ENCODE measurements at places on chromosomes 12 and 14.

DNA sequence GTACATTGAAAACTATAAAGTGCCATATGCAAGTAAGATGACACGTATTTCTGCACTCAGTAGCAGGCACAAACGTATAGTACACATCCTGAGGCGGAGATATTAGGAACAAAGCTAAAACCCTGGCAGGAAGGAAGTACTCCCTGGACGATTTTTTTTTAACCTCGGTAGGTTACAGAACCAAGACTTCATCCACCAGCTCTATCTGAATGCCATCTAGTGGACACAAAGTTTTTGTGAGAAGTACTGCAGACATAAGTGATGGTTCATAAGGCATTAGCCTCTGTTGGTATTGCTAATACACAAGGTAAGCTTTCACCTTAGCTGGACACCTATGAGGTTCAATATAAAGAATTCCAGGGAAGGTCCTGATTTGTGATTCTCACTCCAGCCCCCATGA is 83.0 kb upstream of the CCDC196 start:
- DNase-seq = peak; percentile 36

DNA sequence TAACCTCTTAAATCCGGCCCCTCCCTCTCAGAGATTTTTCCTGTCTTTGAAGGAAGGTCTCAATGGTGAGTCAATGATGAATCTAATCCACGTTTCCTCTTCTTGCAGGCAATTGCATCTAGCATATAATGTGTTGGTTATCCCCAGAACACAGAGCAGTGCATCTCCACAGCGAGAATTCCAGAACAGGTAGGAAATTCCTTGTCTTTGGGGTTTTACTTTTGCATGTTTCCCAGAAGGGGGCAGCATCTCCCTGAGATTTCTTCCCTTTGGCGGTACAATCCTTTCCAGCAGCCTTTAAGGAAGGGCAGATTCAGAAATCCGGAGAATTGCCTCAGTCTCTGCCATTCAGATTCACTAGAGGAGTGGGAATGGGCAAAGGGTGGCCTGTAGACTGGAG is 128.0 kb downstream of the KCNA5 start:
- DNase-seq = peak; percentile 75

DNA sequence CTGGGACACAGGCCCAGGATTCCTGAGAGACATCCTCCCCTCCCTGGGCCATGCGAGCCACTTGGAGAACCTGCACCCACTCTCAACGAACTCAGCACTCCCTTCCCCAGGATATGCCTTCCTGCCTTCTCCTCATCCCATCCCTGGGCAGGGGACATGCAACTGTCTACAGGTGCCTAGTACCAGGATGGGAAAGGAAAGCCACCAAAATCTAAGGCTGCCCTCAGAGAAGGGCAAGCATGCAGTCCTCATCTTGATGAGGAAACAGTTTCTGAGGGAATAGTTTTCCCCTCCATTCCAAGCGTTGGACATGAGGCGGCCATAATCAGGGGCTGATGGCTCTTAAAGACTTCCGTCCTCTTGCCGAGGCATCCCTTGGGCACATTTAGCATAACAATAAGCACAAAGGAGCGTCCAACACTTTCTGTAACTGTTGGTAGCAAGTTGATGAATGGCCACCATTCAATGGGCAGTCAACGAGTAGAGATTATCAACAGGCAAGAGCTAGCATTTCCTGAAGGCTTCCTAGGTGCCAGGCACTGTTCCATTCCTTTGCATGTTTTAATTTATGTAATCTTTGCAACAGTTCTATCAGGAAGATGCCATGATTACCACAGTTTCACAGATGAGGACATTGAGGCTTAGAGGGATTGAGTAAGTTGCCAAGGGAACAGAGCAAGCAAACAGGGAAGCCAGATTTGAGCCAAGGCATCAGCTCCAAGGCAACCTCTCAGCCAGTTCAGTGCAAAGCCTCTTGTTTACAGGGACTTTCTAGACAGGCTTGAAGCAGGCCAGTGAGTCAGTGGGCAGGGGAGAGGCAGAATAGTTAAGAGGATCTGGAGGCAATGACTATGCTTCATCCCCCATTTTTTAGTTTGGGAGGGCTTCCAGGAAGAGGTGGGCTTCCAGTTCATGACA is 105.1 kb downstream of the SINHCAF start:
- no peak for DNase-seq

DNA sequence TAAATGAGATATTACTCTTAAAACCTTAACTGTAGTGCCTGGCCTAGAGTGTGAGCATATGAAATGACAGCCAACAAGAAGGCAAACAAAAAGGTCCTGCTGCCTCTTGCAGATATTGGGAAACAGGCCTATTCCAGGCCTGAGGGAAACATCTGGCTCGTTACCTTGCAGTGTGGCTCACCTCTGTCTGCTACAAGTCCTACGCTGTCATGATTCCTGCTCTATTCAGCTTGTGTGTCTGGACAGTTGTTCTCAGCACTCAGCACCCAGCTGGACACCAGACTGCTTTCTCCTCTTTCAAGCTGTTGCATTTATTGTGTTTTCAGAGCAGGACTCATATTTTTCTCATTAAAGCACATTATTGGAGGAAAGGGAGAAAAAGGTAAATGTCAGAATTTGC is 113.5 kb downstream of the TMTC2 start:
- DNase-seq = no peak

- no peak for DNase-seq
These were observed 157.8 kb downstream of the RBM19 start for GRCh38 chr12:113808095-113808951.

DNA sequence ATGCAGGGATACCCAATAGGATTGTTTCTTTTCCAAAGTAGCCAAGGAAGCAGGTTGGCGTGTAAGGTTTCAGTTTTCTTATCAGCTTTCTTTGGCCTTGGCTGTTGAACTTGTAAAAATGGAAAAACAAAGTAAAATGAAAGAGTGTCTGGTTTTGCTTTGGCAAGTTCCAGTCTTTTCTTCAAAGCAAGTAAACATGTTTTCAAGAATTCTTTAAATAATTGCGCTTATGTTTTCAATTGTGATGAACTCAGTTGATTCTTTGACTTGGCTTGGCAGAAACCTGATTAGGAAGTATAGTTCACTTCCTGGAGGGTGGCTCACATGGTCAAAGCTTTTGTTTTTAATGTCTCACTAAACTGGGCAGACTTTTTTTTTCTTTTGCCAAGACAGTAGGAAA is 112.2 kb upstream of the USP44 start:
- DNase-seq = no peak

DNA sequence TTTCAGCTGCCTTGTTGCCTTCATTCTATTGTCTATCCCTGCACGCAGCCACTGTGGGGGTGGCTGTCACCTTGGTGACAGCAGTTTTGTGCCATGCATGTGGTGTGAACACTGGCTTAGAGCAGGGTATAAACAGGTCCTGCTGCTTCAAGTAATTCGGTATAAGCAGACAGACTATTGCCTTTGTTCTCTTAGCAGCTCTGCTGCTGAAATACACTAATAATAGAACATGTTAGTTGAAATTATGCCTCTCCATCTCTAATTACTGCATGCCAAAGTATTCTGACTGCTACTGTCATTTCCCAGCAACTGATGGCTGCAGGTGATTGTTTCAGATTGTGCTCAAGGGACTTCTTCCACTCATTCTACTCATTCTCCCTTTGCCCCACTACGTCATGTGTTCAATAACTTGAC is 34.6 kb downstream of the PTPRO start:
- DNase-seq = no peak

DNA sequence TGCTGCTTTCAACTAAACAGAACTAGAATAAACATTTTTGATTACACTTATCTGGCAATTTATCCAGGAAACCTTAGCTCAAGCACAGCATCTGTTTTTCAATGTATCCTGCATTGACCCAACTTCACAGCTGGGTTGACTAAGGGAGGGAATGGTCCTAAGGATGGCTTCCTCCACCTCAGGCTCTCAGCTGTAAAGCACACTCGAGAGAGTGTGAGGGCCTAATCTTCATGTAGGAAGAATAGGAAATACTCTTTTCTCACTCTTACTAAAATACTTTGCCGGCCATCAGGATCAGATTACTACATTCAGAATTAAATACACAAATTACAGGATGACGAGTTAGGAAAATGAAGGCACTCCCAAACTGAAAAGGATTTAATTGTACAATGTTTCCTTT is 7.2 kb downstream of the SETD3 start:
- DNase-seq = no peak

DNA sequence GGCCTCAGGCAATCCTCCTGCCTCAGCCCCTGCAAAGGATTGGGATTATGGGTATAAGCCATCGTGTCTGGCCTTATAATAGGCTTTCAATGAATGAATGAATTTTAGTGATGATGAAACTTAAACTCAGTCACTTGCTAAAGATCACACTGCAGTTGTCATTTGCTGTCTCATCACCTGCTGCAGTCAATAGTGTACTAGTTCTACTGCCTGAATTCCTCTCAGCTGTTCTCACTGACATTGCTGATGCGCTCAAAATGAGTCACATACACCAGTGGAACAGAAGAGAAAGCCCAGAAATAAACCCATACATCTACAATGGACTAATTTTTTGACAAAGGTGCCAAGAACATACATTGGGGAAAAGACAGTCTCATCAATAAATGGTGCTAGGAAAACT is 5.6 kb upstream of the SYNJ2BP start:
- no peak for DNase-seq

DNA sequence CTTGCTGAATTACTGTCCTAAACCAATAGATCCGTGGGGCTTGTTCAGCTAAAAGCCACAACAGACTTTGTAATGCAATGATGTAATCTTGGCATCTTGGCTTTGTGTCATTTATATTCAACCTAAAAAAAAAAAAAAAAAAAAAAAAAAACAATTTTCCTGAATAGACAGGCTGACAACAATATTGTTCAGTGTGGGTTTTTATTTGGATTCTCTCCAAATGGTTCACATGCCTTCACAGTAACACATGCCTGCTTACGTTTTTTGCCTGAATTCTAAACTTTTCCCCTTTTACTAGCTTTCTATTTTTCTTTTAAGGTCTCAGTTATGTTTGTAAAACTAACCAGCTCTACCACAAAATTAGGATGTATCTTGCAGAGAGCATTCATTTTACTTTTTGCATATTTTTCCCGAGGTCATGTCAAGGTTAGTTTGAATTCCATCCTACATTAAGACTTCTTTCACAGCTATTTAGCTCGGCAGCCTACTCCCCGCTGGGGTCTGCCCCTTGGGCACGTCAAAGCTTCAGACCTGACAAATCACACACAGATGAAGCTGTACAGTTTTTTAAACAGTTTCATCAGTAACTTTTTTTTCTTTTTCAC is 213.7 kb upstream of the NPAS3 start:
- DNase-seq = peak; percentile 91

DNA sequence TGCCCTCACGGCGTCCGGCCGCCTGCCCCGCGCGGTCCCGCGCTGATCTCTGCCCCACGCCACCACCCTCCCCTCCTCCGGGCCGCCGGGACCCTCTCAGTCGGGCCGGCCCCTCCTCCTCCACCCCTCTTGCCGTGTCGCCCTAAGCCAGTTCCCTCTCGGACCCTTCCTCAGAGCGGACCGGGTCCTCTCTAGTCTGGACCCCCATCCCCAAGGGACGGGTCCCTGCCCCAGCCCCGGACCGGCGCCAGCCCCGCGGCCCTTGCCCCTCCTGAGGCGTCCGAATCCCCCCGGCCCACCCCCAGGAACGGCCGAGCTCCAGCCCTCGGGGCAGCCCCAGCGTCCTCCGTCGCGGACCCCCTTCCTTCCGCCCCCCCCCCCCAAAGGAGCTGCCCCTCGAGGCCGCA is 485 bp downstream of the PPP4R4 start:
- no peak for DNase-seq

GRCh38 chr12:49895773-49896172 is 7.9 kb downstream of the FAIM2 start:
- DNase-seq = no peak

GRCh38 chr12:20174528-20175175 is 193.7 kb upstream of the PDE3A start:
- no peak for DNase-seq

DNA sequence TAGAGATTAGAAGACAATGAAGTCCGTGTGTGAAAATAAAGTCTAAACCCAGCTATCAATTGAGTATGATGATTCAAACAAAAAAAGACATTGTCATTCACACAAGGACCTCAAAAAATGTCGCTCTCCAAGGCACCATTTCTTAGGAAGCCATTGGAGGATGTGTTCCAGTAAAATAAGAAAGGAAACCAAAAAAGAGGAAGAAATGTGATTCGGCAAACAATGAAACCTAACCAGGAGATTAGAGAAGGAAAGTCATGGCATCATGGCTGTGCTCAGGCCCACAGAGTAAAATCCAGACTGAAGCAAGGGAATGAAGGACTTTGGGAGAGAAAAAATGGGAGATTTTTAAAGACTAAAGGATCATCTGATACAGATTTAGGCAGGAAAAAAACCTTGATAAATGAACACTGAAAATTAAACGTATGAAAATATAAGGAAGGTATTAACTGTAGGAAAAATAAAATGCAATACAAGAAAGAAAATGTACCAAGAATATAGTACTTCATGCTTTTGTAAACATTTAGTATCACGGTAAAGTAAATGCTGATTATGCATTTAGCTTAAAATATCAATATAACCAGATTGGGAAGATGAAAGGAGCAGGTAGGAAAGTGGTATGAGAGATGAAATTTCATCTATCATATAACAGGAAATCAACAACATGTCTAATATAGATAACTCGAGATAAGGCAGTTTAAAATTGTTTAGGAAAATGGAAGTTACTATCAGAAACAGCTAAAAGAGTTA is 38.2 kb upstream of the MTHFD1 start:
- DNase-seq = no peak

DNA sequence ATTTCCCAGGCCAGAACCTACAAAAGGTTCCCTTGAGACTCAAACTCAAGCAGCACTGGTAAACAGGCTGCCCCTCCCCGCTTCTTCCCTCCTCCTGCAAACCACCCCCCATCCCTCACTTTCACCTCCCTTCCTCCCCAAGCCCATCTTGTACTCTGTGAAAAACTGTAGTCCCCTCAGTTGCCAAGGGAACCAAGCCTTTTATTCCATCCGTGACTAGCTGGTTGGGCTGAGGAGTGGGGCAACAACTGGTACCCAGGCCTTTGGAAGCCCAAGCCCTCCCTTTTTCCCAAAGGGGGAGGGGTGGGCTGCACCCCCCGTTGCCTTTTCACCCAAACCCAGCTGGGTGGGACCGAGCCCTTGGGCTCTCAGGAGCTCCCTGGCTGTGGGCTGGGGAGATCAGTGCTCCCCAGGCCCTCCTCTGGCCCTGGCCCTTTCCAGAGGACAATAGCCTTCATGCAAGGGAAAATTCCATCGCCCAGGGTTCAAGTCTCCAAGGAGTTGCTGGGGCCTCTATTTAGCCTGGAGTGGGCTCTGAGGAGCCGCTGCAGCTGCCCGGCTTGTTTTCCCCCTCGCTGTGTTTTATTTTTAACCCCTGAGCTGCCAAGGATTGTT is 61.9 kb downstream of the ZFP36L1 start:
- no peak for DNase-seq

DNA sequence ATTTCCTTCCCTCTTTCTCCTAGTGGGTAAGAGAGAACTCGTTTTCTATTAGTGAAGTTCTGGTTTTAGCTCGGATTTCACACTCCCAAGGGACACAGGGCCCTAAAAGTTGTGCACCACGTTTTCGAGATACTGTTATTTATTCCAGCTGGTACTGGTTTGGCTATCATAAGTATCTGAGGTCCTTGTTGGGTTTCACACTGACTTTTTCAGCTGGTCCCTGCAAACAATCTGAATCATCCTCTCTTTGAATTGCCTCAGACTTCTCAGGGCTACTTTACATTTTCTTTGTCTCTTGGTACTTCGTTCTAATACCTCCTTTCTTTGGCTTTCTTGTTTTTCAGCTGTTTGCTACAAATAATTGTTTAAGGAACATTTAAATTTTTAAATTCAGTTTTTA is 75.7 kb downstream of the SCN8A start:
- no peak for DNase-seq

- no peak for DNase-seq
These were observed 27.3 kb downstream of the SPTLC2 start for GRCh38 chr14:77589099-77589498.
